ENCODE measurements at places on chromosomes 13 and 19. TPM values are rescaled to one million over a fixed set of nuclear protein-coding genes. Genes with fewer than 3 reads are reported as not detected.

GRCh38 chr19:45446944-45447343 lies 20.9 kb upstream of the FOSB start:
- peaks cover 37% of the 10 kb centered on the region for H3K4me1 ChIP-seq
- no peak overlapping the region for H3K4me3 ChIP-seq
- H3K27me3 ChIP-seq: no peaks in the 10 kb centered on the region

GRCh38 chr19:41426952-41427646 lies at the start of gene B3GNT8:
Gene B3GNT8, minus strand, starts transcription at chr19:41427374. Its CDS starts 596 bp downstream, at chr19:41426778.
- H3K4me3 ChIP-seq: peak within 1 kb of the TSS; percentile 41
- peak within 1 kb of the TSS; percentile 62 for H3K27ac ChIP-seq
- peak; percentile 60 for DNase-seq

DNA sequence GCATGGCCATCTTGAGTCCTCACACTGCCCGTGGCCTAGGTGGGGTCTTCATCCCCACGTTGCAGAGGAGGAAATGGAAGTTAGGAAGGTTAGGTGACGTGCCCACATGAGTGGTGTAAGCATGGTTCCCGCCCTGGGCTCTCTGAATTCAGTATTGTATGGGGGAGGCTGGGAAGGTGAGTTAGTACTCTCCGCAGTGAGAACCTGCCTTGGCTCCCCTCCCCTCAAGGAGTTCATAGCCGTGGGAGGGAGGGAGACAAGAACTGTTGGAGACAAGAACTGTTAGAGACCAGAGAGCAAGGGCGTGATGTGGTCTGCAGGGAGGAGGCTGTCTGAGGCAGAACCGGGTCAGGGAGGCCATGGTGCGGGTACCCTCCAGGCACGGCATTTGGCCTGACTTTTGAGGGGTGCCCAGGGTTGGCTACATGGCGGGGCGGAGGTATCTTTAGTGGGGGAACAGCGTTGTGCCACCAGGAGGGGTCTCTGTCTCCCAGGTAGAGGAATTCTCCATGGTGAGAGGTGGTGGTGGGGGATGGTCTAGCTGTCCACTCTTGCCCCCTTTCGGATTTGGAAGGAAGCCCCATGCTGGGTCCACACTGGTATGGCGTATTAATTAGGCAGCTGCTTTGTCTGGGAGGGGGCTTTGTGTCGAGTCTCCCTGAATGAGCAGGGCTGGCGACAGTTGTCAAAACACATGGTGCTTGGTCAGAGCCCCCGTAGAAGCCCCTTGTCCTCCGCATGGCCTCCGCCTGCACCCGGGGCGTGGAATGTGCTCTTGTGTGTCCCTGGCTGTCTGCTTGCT lies 45.8 kb downstream of the CAPN12 start:
- H3K27ac ChIP-seq: no peak overlapping the region
- H3K4me3 ChIP-seq: no peak overlapping the region
- no peak for DNase-seq
- H3K4me1 ChIP-seq: peaks cover 16% of the 10 kb centered on the region
- no peaks in the 10 kb centered on the region for H3K27me3 ChIP-seq

DNA sequence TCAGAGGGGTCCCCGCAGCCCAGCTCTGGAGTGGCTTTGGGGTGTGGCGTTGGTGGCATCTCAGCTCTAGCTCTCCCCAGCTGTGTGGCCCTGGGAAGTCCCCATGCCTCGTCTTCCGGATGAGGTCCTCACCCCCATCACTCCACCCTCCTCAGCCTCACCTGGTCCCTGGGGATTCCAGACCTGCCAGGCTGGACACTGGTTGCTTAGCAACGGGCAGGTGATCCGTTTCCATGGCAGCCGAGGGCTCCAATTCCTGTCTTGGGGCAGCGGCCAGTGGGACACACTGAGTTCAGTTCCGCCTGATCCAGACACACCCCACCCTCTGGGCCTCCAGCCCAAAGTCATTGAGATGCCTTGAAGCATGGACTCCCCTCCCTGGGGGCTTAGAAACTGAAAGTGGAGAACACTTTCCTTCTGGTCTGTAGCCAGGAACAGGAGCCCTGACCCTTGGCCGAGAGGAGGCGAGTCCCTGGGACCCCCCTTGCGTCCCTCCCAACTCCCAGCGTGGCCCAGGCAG lies 7.7 kb upstream of the MISP start:
- no peaks in the 10 kb centered on the region for H3K36me3 ChIP-seq
- H3K4me1 ChIP-seq: no peaks in the 10 kb centered on the region
- no peak for DNase-seq
- H3K27ac ChIP-seq: no peak overlapping the region
- no peaks in the 10 kb centered on the region for H3K27me3 ChIP-seq

- no peak overlapping the region for H3K4me3 ChIP-seq
- H3K27me3 ChIP-seq: no peaks in the 10 kb centered on the region
- DNase-seq: no peak
- no peaks in the 10 kb centered on the region for H3K36me3 ChIP-seq
- H3K27ac ChIP-seq: no peak overlapping the region
- H3K4me1 ChIP-seq: no peaks in the 10 kb centered on the region
Observed at GRCh38 chr19:35099897-35100275, 15.7 kb upstream of the FXYD3 start.

GRCh38 chr13:87537951-87538350 lies 133.2 kb upstream of the SLITRK5 start:
- H3K4me3 ChIP-seq: no peak overlapping the region
- no peak for DNase-seq
- H3K27ac ChIP-seq: no peak overlapping the region
- H3K27me3 ChIP-seq: no peaks in the 10 kb centered on the region
- H3K36me3 ChIP-seq: no peaks in the 10 kb centered on the region

- H3K36me3 ChIP-seq: no peaks in the 10 kb centered on the region
- no peak overlapping the region for H3K27ac ChIP-seq
- H3K4me1 ChIP-seq: no peaks in the 10 kb centered on the region
Observed at GRCh38 chr13:54226876-54227275, 1198.3 kb downstream of the OLFM4 start.

GRCh38 chr19:49210108-49210900 lies 52.7 kb downstream of the TRPM4 start:
- no peak overlapping the region for H3K27ac ChIP-seq
- H3K4me3 ChIP-seq: no peak overlapping the region
- DNase-seq: peak; percentile 9
- no peaks in the 10 kb centered on the region for H3K36me3 ChIP-seq
- no peaks in the 10 kb centered on the region for H3K27me3 ChIP-seq

DNA sequence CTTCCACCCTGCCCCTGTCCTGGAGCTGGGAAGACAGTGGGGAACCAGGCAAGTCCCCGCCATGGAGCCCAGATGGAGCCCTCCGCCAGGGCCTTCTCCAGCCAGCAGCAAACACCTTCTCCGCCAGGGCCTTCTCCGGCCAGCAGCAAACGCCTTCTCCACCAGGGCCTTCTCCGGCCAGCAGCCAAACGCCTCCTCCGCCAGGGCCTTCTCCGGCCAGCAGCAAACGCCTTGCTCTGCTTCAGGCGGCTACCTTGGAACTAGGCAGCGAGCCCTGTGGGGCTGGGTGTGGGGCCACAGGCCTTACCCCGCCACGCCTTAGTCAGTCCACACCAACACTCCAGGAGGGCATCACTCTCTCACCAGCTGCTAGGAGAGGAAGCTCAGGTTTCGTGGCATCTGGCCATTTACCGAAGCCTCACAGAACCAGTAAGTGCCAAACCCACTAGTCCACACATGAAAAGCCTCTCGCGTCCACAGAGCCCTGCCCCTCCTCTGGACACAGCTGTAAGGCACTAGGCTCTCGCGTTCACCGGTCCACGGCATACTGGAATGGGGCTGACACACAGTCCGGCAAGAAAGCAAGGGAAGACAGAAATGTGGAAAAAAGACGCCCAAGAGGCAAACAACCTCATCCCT lies 41.0 kb downstream of the MLLT1 start:
- no peak for DNase-seq
- peak overlapping the region; percentile 99 for H3K27ac ChIP-seq
- no peaks in the 10 kb centered on the region for H3K27me3 ChIP-seq
- no peaks in the 10 kb centered on the region for H3K36me3 ChIP-seq
- no peak overlapping the region for H3K4me3 ChIP-seq

- H3K4me3 ChIP-seq: no peak overlapping the region
- no peaks in the 10 kb centered on the region for H3K4me1 ChIP-seq
- H3K27ac ChIP-seq: no peak overlapping the region
Observed at GRCh38 chr19:19120308-19121231, 17.7 kb downstream of the TMEM161A start.

- DNase-seq: no peak
- H3K4me3 ChIP-seq: no peak overlapping the region
- H3K27me3 ChIP-seq: no peaks in the 10 kb centered on the region
- no peaks in the 10 kb centered on the region for H3K4me1 ChIP-seq
Observed at GRCh38 chr13:47800593-47800992, 200.5 kb downstream of the SUCLA2 start.

DNA sequence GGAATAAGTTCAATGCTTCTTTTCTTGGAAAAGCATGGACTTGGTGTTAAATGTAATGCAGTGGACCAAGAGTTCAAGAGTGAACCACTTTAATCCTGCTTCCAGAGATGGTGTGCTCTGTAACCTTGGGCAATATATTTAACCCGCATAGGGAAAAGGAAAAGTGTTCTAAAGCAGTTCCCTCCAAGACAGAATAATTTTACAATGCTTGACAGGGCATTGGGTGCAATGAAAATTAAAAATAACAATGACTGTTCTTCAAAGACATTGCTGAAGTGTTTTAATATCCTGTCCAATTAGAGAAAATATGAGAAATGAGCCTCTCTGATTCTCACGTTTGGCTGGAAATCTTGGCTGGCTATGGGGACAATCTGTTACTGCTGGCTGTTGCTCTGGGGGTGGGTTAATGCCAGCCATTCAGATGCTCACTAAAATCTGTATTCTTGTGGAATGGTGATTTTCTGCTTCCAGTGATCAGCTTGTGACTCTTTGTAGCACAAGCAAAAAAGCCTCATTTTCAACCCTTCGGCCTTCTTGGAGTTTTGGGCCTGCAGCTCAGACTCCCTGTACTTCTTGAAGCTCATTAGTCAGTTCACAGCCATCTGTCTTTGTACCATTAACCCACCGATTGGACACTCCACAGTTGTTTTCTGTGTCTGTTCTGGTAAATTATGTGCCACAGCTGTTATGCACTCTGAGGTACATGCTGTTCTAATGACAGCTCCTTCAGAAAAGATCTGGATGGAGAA lies 310.6 kb downstream of the LMO7 start:
- H3K27ac ChIP-seq: no peak overlapping the region
- no peak overlapping the region for H3K4me3 ChIP-seq
- no peak for DNase-seq
- H3K4me1 ChIP-seq: no peaks in the 10 kb centered on the region
- no peaks in the 10 kb centered on the region for H3K36me3 ChIP-seq
- H3K27me3 ChIP-seq: peaks cover 2% of the 10 kb centered on the region

The SPRY2 gene
- total RNA-seq: 27.9 TPM

The RAB8A gene
- total RNA-seq: 98.9 TPM

The ZNF563 gene
- total RNA-seq: 1.1 TPM

The CADM4 gene
- total RNA-seq: 6.7 TPM

The MZT1 gene
- 19.4 TPM for total RNA-seq

The PMIS2 gene
- total RNA-seq: not detected

The EHD2 gene
- total RNA-seq: 220 TPM

The MYH14 gene
- total RNA-seq: 0.13 TPM
